ENCODE measurements at places on chromosomes 2 and 18.

- DNase-seq: no peak
These were observed 215.7 kb downstream of the DYSF start for GRCh38 chr2:71669058-71669456.

DNA sequence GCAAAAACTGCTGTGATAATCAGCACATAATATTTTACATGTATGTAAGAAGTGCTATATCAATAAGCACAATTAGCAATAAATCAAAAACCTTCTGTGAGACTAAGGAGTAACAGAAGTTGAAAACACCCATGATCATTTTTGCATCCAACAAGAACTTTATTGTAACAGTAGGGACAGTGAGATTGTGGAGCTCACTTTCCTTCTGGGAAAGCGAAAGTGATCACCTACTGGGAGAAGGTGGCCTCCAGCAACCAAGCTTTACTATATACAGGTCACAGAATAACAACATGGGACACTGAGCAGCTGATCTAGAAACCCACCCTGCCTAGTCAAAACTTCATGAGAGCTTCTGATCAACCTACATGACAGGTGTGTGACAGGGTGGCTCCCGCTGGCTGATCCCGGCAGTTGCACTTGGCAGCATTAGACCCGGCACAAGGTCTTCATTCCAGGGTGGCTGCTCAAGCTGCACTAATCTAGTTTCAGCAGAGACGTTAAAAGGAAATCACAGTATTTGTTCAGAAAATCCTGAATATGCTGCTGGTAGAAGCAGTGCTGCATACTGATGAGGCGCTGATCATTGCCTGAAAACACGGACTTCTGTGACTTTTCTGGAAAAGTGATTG lies 63.5 kb upstream of the ARL5A start:
- no peak for DNase-seq

DNA sequence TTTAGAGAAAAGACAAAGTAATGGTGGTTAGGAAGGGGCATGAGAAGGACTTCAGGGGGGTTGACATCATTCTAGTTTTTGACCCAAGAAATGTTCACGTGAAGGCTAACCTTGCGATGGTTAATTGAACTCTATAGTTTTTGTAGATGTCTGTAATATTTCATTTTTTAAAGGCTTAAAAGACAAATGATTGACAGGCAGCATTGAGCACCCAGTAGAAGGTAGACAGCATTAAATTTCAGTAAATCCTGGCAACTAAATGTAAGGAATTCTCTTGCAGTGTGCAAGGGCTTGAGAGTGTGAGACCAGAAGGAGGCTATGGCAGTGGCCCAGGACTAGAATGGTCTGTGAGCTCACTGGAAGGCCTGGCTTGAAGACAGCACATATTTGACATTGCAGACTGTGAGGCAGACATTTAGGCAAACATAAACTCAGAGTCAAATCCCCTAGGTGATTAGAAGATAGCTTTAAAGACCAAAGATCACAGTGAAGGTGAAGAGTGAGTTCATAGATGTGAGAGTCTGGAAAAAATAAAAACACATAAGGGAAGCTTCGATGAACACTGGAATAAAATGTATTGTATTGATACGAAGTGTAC lies 100.1 kb upstream of the MAP4K4 start:
- no peak for DNase-seq

- no peak for DNase-seq
These were observed 101.4 kb upstream of the RAB6C start for GRCh38 chr2:129877795-129878775.

- DNase-seq: no peak
These were observed 81.1 kb upstream of the HS6ST1 start for GRCh38 chr2:128399690-128400291.

GRCh38 chr18:71456206-71456605 lies 1087.9 kb downstream of the CBLN2 start:
- DNase-seq: no peak

DNA sequence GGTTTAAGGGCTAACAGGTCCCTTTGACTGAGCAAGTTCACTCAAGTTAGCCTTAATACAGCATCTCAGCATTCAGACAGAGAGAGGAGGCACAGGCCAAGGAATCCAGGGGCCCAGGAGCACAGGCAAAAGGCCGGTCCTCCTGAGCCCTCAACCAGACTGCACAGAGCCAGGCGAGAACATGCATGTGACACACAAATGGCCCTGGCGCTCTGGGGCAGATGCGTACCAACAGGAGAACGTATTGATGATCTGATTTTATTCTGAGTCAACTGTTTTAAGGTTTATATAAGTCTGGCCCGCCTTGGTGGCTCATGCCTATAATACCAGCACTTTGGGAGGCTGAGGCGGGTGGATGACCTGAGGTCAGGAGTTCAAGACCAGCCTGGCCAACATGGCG lies 34.9 kb downstream of the KCNIP3 start:
- DNase-seq: no peak

GRCh38 chr2:23588106-23588505 lies 203.1 kb downstream of the KLHL29 start:
- DNase-seq: no peak

DNA sequence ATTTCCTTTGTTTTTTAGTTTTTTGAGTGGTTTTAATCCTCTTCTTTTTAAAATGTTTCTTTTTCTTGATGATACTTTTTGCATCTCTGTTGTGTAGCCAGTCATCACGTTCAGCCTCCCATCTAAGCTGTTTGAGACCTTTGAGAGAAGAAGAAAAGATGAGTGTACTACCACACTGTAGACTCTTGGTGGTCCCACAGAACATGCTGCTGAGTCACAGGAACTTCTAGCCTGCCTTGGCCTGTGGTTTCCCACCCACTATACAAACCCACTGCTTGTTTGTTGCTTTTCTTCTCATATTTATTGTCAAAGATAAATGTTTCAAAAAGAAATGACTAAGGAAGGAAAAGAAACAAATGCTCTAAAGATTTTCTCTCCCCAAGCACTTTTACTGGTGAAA lies 5.5 kb downstream of the CEBPZOS start:
- DNase-seq: no peak

- DNase-seq: no peak
These were observed 260.6 kb downstream of the PAX3 start for GRCh38 chr2:222038067-222038802.

DNA sequence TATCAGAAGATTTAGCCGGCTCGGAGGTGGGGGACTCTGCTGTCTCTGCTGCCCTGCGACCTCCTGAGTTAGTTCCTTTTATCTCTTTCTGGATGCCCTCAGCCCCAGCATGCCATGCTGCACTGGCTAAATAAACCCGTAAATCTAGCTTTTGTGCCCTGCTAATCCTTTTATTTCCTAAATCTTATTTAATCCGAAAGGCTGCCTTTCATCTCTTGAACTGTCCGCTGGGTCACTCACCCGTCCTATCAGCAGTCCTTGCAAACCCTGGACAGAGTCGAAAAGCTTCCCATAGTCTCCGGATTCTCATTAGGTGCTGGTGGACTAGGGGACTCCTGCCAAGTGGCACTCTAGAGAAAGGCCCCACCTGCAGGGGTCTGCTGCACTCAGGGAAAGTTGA lies 122.0 kb upstream of the APCDD1 start:
- DNase-seq: no peak

DNA sequence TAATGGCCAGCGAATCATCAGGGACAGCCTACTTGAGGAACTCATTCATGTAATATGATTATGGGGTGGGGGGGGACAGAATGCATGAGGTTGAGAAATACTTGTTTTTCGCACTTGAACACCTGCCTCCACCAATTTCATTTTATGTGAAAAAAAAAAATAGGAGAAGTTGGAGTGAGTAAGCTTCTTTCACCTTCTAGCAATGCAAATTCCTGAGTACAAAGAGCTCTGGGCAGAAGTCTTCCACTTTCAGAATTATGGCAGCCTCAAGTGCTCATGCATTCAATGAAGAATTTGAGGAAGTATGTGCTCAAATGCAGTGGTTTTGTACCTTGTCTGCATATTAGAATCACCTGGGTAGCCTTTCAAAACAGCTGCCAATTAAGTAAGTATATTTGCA lies 40.1 kb upstream of the GPD2 start:
- DNase-seq: no peak

GRCh38 chr2:144084114-144084661 lies 435.7 kb downstream of the ZEB2 start:
- DNase-seq: no peak

DNA sequence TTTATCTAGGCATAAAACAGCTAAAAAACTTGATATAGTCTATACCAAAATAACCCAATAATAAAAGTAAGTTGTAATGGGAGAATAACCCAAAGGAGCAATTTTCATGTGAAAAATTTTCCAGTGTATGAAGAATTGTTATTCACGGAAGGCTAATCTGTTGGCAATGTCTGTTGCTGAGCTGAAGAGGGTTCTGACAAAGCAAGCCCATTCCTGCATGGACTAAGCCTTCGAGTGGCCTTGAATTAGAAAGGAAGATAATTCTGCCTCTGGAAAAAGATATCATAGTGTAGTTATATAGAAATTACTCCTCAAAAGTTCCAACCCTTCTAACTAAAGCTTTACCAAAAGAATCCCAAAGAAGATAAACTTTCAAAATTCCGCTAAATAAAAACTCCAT lies 101.5 kb downstream of the MAP2 start:
- DNase-seq: no peak

- DNase-seq: no peak
These were observed 2.5 kb upstream of the ATG16L1 start for GRCh38 chr2:233248999-233249398.

Measured in activated T-cell treated with anti-CD3 and anti-CD28 coated beads for 1 hour (primary cell).